ENCODE measurements at places on chromosomes 4 and X.

GRCh38 chr4:107202744-107203143 is 166.6 kb upstream of the DKK2 start:
- DNase-seq: no peak

- no peak for DNase-seq
Observed at GRCh38 chr4:55033296-55033695, 92.1 kb downstream of the KDR start.

GRCh38 chrX:24993879-24994278 is 21.9 kb downstream of the ARX start:
- no peak for DNase-seq

- DNase-seq: no peak
Observed at GRCh38 chr4:167930166-167930565, 162.2 kb upstream of the ANXA10 start.

DNA sequence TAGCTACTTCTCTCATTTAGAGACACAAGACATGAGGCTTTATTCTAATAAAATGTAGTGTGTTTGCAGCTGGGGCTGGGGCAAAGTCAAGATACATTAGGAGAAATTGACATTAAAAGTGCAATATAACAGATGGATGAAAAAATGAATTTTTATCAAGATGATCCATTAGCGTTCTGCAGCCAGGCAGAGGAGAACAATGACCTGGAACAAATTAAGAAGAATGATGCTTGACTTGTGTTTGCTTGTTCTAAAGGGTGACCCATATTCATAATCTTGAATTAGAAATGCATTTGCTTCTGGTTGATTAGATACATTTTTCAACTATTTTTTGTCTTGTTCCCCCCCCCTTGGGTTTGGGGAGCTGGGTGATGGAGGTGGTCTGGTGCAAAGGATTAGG is 439.5 kb upstream of the BOD1L1 start:
- no peak for DNase-seq

All from Panc1 (cell line).